ENCODE measurements at places on chromosomes 1 and 21. TPM values are rescaled to one million over a fixed set of nuclear protein-coding genes. Genes with fewer than 3 reads are reported as not detected.

Gene FBXO28
- 26.7 TPM for total RNA-seq

Gene UBASH3A
- 0.75 TPM for total RNA-seq

Gene S100A12
- total RNA-seq: 4.4 TPM

Gene ACOT11
- total RNA-seq: 17.5 TPM

Gene SLC45A3
- 4.8 TPM for total RNA-seq

Gene NES
- 47.9 TPM for total RNA-seq

Gene ASPM
- total RNA-seq: 0.42 TPM

Gene TSPAN2
- 83.0 TPM for total RNA-seq

Gene MMP23B
- total RNA-seq: 15.5 TPM

Gene FAM110D
- total RNA-seq: 5.0 TPM

Gene FNBP1L
- 10.6 TPM for total RNA-seq

DNA sequence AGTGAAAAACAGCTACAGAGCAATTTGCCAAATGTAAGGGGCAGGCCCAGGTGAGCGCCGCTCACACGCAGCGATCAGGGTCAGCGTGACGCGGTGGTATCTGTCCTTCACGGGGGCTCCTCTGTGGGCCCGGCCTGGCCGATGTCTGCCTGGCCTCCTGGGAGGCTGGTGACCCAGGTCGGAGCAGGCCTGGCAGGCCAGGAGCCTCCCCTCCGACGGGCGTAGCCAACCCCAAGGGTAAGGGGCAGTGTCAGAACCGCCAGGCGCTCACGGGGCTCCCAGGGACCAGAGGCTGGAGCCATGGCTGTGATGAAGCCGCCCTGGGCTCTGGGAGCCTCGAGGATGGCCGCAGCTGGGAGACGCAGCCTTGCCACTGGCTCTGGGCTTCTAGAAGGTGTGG lies 72.1 kb downstream of the MORN1 start:
- DNase-seq: no peak

DNA sequence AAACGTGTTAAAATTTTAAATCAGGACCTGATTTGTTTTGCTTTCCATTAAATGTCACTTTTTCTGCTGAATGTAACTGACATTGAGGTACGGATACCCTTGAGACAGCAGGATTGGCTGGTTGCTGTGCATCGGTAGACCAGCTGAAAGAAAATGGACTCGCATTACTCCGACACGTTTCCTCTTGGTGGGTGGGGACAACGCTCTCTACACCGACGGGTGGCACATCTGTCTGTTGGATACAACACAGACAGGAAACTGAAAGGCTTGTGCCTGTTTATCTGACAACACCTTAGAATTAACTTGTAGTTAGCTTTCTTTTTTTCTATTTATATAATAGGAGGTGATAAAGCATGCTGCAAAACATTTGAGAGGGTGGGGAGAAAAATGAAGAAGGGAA lies 19.4 kb downstream of the PRPF38A start:
- DNase-seq: no peak

GRCh38 chr1:171245458-171246064 lies 2.7 kb upstream of the FMO1 start:
- no peak for DNase-seq

- DNase-seq: no peak
These were observed at the start of gene RPTN for GRCh38 chr1:152159144-152159543. Gene RPTN, minus strand, starts transcription at chr1:152159228. Its CDS starts 1,339 bp downstream, at chr1:152157889.

DNA sequence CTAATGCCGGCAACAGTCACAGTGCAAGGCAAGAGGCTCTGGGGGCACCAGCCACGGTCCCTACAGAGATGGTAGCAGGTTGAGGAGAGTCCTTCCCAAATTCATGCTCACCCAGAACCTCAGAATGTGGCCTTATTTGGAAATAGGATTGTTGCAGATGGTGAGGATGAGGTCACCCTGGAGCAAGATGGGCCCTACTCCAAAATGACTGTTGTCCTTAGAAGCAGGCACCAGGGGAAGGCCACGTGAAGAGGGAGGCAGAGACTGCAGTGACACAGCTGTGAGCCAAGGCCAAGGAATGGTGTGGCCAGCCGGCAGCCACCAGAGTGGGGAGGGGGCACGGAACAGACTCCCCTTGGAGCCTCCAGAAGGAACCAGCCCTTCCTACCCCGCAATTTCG lies 70.8 kb upstream of the CLDN14 start:
- peak; percentile 81 for DNase-seq

DNA sequence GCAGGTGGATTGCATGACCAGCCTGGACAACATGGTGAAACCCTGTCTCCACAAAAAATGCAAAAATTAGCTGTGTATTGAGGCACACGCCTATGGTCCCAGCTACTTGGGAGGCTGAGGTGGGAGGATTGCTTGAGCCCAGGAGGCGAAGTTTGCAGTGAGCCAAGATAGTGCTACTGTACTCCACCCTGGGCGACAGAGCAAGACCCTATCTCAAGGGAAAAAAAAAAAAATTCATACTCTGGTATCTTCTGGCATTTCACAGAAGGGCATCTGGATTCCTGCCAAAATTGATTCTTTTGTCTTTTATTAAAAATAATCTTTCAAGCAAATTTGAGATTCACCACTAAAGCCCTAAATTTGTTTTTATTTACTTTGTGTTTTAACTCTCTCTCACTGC lies 19.2 kb downstream of the CLIC4 start:
- DNase-seq: no peak

DNA sequence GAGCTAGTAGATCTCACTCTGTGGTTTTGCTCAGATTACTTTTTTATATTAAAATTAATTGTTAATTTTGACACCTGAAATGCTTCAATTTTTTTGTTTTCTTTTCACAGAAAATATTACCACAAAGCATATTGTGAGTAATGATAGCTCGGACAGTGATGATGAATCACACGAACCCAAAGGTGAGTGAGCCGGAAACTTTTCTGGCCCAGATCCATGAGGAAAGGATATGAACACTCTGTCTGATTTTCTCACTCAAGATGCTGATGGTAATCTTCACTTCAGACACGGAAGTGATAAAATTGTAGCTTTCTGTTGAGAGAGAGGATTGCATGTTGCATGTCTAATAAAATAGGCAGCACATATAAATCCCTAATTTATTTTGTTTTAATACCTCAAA lies 121.8 kb downstream of the PLA2G4A start:
- no peak for DNase-seq

GRCh38 chr1:241068359-241068758 lies 288.6 kb downstream of the RGS7 start:
- no peak for DNase-seq

DNA sequence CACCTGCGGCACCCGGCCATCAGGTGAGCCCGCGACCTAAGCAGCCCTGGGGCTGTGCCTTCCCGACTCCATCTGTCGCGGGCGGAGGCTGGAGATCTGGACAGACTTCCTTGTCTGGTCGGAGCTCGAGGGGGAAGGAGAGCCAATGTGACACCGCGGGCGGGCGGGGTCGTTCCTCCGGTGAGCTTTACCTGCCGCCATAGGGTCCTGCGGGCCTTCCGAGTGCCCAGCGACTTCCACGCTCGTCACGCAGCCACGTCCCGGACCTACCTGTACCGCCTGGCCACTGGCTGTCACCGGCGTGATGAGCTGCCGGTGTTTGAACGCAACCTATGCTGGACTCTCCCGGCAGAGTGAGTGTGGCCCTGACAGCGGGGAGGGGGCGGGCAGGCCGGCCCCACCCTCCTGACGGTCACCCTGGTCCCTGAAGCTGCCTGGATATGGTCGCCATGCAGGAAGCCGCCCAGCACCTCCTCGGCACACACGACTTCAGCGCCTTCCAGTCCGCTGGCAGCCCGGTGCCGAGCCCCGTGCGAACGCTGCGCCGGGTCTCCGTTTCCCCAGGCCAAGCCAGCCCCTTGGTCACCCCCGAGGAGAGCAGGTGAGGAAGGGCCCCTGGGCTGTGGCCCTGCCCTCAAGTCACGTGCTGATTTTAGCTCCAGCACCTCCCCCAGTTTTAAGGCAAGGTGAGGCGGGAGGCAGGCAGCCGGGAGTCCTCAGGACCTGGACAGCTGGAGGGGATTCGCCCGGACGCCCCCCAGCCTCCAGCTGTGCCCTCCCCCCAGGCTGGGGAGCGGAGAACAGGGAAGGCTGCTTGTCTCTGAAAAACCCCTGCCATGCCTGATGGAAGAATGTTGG lies 1.1 kb downstream of the PUSL1 start:
- DNase-seq: no peak

- DNase-seq: no peak
These were observed 19.7 kb downstream of the EDEM3 start for GRCh38 chr1:184734980-184735379.

Data from aorta (tissue), 5 donors.